ENCODE measurements at places on chromosomes 6 and 20. TPM values are rescaled to one million over a fixed set of nuclear protein-coding genes. Genes with fewer than 3 reads are reported as not detected.
A peak's percentile ranks its signal among the peaks of the same experiment; 100 is the strongest.

GRCh38 chr6:24743265-24743943, 24.4 kb upstream of the C6orf62 start:
- DNase-seq = peak; percentile 39
- peak overlapping the region; percentile 70 for H3K27ac ChIP-seq
- H3K4me1 ChIP-seq = no peaks in the 10 kb centered on the region
- no peak overlapping the region for H3K4me3 ChIP-seq
- no peaks in the 10 kb centered on the region for H3K36me3 ChIP-seq

The SLC17A1 gene
- total RNA-seq = not detected

The OR2H1 gene
- total RNA-seq = not detected

The TRIM39 gene
- total RNA-seq = 17.4 TPM

The SMLR1 gene
- 0.07 TPM for total RNA-seq

GRCh38 chr6:134031696-134032255, 20.6 kb downstream of the SLC2A12 start:
- no peak for DNase-seq

The LRRC73 gene
- 0.34 TPM for total RNA-seq

- H3K4me3 ChIP-seq = no peak overlapping the region
- H3K36me3 ChIP-seq = no peaks in the 10 kb centered on the region
- peaks cover 12% of the 10 kb centered on the region for H3K27me3 ChIP-seq
These were observed 110.0 kb downstream of the TSHZ2 start for GRCh38 chr20:53081916-53082863.

DNA sequence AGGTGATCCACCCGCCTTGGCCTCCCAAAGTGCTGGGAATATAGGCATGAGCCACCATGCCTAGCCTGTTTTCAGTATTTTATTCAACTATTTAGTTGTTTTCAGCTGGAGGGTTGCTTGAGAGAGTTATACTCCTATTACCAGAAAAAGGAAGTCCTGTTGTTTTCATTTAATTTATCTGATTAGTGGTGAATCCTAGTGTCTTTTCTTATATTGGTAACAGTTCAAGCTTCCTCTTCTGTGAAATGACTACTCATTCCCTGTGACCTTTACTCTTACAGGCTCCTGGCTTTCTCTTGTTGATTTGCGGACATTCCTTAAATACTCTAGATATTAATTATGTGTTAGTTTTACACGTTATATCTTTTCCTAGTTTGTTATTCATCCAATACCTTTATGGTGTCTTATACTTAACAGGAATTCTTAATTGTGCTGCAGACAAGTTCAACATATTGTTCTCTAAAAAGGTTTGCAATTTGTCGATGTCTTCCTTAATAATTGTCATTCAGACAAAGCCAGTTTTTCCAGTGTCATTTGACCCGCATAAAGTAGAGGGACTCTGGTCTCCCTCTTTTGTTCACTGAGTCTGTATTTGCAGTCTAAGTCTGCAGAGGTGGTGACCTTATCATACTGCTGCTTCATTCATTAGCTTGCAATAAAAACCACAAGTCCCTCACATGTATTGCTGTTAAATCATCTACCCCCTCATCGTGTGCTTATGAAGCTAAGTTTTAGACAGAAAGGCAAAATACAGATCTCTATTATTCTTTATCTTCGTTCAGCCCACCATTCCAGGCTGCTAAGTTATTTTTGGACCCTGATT, 51.4 kb downstream of the ZBTB9 start:
- H3K4me1 ChIP-seq = peaks cover 12% of the 10 kb centered on the region
- DNase-seq = no peak
- H3K27ac ChIP-seq = no peak overlapping the region
- H3K36me3 ChIP-seq = no peaks in the 10 kb centered on the region
- no peak overlapping the region for H3K4me3 ChIP-seq

The HDGFL1 gene
- 0.38 TPM for total RNA-seq

The PNLDC1 gene
- not detected for total RNA-seq

- peaks cover 19% of the 10 kb centered on the region for H3K4me1 ChIP-seq
- no peaks in the 10 kb centered on the region for H3K27me3 ChIP-seq
- H3K4me3 ChIP-seq = no peak overlapping the region
- no peaks in the 10 kb centered on the region for H3K36me3 ChIP-seq
These were observed 83.9 kb upstream of the CEP85L start for GRCh38 chr6:118735320-118735719.

DNA sequence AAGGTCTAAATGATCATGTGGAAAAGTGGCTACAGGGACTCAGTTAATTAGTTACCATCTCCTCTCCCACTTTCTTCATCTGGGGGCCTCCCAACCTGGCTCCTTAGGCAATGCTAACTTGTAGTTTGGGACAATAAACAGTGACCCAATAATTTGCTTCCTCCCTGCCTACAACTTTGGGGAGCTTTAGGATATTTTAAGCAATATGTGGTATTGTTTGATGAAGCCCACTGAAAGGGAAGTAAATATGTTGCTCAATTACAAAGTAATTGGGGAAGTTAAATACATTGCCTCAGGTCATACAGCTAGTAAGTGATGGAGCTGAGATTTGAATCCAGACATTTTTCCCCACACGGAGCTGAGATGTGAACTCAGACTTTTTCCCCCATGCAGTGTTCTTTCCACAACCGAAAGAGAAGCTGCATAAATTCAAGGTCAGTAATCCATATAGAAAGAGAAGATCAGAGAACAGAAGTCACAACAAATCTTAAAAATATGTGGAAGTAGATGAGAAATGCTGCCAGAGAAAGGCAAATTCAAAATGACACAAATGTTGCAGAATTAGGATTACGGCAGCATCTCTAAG, 26.6 kb downstream of the ZHX3 start:
- no peaks in the 10 kb centered on the region for H3K4me1 ChIP-seq
- H3K4me3 ChIP-seq = no peak overlapping the region
- no peak for DNase-seq

GRCh38 chr6:154252678-154253077, 103.9 kb downstream of the IPCEF1 start:
- H3K4me3 ChIP-seq = no peak overlapping the region
- DNase-seq = no peak
- no peak overlapping the region for H3K27ac ChIP-seq
- H3K36me3 ChIP-seq = no peaks in the 10 kb centered on the region

GRCh38 chr20:54070187-54070987, at the start of gene BCAS1:
Gene BCAS1, minus strand, starts transcription at chr20:54070594. Its CDS starts 11,876 bp downstream, at chr20:54058718.
- peaks cover 14% of the 10 kb centered on the region for H3K4me1 ChIP-seq
- H3K27ac ChIP-seq = no peak within 1 kb of the TSS
- no peaks in the 10 kb centered on the region for H3K36me3 ChIP-seq
- H3K4me3 ChIP-seq = no peak within 1 kb of the TSS
- DNase-seq = peak; percentile 30

The ECT2L gene
- total RNA-seq = not detected

DNA sequence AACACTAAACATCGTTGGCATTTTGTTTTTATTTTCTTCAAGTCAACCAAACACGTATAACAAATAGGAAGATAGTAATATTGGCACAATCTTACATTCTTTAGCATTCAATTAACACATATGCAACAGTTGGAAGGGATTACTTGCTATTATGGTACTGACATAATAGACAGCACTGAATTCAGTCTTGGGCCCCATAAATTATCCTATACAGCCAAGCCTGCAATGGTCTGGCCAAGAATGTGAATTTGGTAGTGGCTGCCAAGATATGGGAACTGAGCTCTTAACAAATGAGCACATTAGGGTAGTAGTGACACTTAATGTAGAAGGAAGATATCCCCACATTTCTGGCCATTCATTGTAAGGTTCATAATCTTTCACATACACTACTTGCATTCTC, 44.8 kb upstream of the ARHGAP18 start:
- no peak overlapping the region for H3K27ac ChIP-seq
- no peak overlapping the region for H3K4me3 ChIP-seq
- H3K27me3 ChIP-seq = no peaks in the 10 kb centered on the region

DNA sequence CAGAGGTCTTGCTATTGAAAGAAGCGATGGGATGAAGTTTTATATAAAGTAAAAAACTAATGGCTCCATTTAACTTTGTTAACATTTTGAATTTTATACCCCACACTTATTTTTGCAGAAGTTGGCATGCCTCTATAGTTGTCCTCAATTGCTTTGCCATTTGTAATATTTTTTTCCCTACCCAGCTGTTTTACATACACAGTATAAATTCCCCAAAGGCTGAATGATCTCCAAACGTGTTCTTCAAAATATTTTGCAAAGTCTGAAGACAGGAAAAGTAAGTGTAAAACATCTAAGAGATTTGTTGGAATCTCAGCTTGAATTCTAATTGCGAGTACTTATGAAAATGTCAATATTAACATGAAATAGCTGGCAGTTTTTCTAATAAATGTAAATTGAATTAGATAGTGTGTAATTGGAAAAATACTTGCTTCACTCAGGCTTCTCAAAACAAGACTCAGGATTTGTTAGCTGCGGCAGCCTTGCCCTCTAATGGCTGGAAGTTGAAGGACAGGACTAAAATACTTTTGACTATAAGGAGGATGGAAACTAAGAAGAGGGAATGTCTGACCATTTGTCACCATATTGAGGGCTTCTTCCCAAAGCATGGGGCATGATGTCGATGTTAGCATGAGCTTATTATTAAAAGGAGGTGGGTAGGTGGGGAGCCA, 226.8 kb downstream of the UST start:
- DNase-seq = no peak
- no peaks in the 10 kb centered on the region for H3K4me1 ChIP-seq
- no peaks in the 10 kb centered on the region for H3K36me3 ChIP-seq
- peaks cover 36% of the 10 kb centered on the region for H3K27me3 ChIP-seq
- no peak overlapping the region for H3K4me3 ChIP-seq

- H3K4me1 ChIP-seq = no peaks in the 10 kb centered on the region
- H3K27ac ChIP-seq = no peak overlapping the region
- H3K36me3 ChIP-seq = no peaks in the 10 kb centered on the region
- DNase-seq = no peak
These were observed 193.0 kb downstream of the GJA10 start for GRCh38 chr6:90087106-90087833.

- no peak overlapping the region for H3K4me3 ChIP-seq
- H3K27ac ChIP-seq = no peak overlapping the region
- no peaks in the 10 kb centered on the region for H3K27me3 ChIP-seq
- peaks cover 37% of the 10 kb centered on the region for H3K4me1 ChIP-seq
- no peaks in the 10 kb centered on the region for H3K36me3 ChIP-seq
These were observed 238.8 kb upstream of the ECI2 start for GRCh38 chr6:4374216-4374615.

DNA sequence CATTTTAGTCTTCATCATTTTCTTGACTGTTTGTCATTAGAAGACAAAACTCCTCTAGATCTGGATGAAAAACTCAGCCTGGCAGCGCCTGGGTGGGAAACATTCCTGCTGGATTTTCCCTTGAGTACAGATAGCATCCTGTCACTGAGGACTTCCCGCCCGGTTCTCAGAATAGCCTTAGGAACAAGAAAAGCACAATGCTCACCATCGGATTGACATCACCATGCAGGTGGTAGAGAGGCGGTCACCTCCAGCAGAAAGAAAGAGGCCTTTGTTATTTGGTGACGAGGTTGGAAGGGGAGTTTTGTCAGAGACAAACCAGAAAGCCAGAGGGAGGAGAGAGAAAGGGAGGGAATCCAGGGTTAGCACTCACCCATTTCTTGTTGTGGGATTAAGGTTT, 39.8 kb downstream of the KIF25 start:
- H3K27me3 ChIP-seq = peaks cover 34% of the 10 kb centered on the region
- H3K4me3 ChIP-seq = no peak overlapping the region
- DNase-seq = no peak

DNA sequence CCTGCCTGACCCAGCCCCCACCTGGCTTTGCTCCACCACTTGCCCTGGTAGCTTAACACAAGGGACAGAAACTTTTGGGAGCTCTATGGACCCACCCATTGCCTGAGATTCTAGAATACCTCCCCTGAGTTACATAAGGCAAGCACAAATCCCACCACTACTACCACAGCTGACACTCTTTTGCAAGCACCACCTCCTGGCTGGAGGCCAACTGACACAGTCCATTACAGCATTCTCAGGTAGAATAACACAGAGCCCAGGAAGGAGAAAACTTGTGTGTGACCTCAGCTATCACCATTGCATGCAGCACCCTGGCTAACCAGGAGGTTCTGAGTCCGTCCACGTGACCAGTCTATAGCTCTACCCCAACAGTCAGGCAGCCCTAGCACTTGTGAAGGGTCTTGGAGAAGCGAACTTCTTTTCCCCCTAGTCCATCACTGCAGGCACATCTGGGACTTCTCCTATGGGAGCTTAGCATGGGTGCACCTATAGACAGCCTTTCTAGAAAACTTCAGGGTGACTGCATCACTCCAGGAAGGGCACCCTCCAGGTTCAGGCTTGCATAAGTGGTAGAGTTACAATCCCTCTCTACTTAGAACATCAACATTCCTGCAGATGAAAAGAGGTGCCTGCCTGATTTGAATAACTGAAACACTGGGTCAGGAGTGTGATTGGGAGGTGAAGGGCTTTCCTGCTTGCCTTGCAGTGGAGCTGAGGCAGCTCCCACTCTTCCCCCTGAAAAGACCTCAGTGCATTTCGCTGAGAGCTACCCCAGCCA, 30.1 kb downstream of the CITED2 start:
- no peak for DNase-seq
- H3K27me3 ChIP-seq = peaks cover 9% of the 10 kb centered on the region
- H3K27ac ChIP-seq = no peak overlapping the region
- no peaks in the 10 kb centered on the region for H3K36me3 ChIP-seq
- H3K4me3 ChIP-seq = no peak overlapping the region
- no peaks in the 10 kb centered on the region for H3K4me1 ChIP-seq

GRCh38 chr6:137645850-137646249, 151.7 kb upstream of the OLIG3 start:
- no peak overlapping the region for H3K27ac ChIP-seq
- no peak for DNase-seq
- no peaks in the 10 kb centered on the region for H3K36me3 ChIP-seq
- no peaks in the 10 kb centered on the region for H3K4me1 ChIP-seq
- H3K27me3 ChIP-seq = 0 out of 3 replicates have a peak, but pooled peaks cover 2% of the 10 kb centered on the region

The TXNDC5 gene
- total RNA-seq = 137 TPM

DNA sequence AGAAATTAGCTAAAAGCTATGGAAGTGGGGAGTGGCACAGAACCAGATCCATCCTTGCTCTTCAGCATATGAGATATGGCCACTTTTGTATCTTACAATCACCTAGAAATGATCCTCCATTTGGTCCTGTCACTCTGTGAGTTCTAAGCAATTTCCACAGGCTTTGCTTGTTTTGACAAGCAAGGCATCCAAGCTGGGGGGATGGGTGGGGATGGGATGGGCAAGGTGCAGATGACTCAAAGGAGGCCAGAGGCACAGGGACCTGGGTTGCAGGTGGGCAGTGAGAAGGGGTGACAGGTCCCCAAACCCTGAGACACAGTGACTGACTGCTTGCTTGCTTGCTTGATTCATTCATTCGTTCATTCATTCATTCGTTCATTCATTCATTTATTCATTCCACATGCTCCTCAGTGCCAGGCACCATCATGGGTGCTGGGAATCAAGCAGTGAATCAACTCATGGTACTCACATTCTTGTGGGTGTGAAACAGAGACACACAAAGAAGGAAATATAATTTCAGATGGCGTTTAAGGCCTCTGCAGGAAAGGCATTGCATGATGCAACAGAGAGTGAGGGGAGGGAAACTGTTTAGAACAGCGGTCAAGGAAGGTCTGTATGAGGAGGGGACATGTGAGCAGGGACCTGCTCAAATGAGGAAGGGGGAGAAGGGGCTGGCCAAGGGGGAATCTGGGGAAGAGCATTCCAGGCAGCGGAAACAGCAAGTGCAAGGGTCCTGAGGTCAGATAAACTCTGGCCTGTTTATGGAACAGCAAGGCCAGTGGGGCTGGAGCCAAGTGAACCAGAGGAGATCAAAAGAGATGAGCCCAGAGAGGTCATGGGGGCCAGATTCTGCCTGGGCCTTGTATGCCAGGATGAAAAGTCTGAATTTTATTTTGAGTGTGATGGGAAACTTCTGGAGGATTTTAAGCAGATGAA, 3.4 kb downstream of the KCNB1 start:
- DNase-seq = no peak
- no peak overlapping the region for H3K27ac ChIP-seq
- H3K4me3 ChIP-seq = no peak overlapping the region

Measured in K562 (cell line).